ENCODE measurements at places on chromosomes 2 and 18.

DNA sequence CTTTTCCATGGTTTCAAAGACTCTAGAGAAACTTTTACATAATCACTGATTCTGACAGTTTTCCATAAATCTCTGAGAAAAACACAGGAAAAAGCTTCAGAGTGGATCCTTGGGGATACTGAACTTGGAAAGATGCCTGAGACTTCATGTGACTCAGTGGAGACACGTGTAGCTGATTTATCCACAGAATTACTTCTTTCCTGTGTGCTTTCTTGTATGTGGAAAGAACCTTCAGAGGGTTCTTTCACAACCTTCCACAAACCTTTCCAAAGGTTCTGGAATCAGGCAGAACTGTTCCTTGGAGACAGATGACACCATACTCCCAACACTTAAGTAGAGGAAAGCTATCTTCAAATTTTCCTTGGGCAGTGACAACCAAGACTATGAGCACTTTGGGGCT is 207.2 kb downstream of the RND3 start:
- DNase-seq, result no peak

DNA sequence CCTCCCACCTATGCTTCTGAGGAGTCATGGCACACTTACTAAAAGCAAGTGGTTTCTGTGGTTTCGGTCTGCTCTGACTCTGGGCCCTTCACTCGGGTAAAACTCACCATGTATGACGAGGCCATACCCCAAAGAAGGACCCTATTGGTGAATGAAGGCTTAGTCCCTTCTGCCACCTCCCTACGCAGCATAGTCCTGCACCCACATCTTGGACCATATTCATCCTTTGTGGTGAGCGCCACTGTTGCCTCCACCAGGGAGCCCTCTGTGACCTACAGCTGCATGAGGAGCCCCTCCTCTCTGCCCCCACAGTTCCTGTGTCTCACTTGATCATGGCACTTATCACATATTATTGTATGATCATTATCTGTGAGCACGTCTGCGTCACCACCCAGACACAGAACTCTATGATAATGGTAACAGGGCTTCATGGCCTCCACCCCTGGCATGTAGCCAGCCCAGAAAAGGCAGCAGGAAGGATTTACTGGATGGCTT is 113.3 kb downstream of the TFCP2L1 start:
- DNase-seq, result no peak

DNA sequence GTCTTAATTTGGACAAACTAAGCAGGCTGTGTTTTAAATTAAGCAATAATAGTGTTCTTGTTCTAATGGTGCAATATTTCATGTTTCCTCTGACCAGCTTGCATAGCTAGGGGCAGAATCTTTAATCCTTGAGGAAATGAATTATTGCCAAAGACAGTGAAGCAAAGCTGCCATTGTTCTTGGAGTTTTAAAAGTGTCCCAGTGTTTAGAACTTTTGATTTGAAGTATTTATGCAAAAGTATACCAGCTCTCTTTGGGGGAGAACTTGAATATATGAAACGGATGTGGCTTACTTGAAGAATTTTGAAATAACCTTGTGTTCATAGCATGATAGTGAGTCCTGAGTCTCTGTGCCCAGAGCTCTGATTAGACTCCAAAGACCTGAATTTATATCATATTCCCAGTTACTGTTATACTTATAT is 33.4 kb downstream of the ITGA6 start:
- no peak for DNase-seq

DNA sequence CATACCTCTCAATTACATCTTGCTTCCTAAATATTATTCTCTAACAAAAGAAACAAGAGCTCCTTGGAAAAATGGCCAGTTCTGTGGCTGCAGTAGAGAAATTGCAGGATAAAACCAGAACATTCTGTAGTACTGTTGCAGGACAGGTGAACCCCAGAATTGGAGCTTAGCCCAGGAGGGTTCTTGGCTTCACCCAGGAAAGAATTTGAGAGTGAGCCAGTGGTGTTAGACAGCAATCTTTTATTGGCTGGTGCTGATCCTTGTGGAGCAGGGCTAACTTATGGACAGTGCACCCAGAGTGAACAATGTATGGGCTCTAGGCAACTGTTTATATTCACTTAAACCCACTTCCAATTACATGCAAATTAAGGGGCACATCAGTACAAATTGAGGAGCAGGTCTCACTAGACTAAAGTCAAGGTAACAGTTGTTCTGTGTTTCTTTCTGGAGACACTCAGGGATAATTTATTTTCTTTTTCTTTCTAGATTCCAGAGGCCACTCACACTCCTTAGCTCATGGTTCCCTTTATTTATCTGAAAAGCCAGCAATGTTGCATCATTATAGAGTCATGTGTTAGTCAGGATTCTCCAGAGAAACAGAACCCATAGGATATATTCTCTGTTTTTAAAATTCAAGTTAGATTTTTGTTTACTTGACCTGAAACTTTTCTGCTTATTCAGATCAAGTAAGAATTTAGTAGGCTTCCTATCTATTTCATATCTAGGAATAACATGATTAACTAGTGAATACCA is 348.1 kb downstream of the CCDC85A start:
- DNase-seq, result no peak

DNA sequence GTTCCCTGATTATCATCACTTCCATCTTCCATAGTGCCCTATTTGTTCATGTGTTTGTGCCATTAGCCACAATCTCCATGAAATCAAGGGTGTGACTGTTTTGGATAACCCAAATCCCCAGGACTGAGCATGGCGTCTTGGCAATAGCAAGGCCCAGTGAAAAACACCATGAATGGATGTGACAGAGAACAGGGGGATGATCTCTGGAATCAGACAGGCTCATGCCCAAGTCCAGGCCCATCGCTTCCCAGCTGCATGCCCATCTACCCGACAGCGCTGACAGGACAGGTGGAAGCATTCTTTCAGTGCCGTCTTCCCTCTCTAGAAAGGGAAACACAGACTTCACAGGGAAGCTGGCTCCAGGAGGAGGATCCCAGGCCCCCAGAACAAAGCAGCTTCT is 50.0 kb downstream of the HDLBP start:
- DNase-seq, result no peak

GRCh38 chr2:37857575-37858399 is 67.3 kb upstream of the RMDN2 start:
- no peak for DNase-seq

DNA sequence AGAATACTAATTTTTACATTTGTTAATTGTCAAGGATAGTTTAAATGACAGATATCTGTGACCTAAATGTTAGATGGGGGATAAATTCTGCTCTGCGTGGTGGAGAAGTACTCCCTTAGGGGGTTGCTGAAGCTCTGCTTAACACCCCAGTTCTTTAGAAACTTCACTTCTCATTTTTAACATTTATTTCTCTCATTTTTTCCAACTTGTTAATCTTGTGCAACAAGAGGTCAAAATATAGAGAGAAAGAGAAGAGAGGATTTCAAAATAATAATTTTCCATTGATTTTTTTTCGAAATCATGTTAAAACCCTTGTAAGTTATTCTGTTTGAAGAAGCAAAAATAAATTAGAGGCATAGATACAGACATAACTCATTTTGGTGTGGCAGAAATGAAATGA is 61.3 kb upstream of the SLC8A1 start:
- DNase-seq, result no peak

- DNase-seq, result peak; percentile 12
Measured at GRCh38 chr18:12253663-12254135, 462 bp upstream of the CIDEA start.

DNA sequence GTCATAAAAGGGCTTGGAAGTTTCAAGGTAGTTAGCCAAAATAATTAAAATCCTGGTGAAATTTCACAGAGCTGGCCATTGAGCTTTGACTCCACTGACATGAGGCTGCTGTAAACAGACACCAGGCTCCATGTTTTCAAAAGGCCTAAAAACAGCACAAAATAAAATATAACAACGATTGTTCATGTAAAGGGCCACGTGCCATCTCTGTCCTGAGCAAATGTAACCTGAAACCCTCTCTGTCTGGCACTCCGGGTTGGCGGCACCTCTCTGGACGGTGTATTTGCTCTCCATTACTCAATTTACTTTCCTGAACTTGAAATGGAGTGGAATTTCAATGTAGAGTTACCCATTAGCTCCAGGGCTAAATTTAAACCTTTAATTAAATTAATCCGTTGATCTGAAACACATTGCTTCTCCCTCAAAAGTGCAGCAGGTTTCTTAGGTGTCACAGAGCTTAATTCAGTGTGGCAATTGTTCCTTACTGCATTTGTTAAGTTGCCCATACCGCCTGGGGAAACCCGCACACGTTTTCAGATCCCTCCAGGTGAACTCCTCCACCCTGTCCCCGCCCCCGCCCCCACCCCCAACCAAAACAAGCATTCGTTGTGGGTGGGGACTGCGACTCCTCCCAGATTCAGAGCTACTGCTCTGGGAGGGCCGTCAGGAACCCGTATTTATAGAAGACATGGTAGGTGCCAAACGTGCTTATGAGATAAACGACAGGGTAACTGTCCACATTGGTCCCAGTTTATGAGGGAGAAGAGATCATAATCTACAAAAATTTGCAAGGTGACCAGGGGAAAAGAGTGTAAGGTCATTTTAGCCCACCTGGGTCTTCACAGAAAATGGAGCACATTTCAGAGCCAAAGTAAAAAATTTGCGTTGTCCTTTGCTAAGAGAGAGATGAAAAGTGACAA is 1.2 kb upstream of the CABLES1 start:
- DNase-seq, result peak; percentile 81

DNA sequence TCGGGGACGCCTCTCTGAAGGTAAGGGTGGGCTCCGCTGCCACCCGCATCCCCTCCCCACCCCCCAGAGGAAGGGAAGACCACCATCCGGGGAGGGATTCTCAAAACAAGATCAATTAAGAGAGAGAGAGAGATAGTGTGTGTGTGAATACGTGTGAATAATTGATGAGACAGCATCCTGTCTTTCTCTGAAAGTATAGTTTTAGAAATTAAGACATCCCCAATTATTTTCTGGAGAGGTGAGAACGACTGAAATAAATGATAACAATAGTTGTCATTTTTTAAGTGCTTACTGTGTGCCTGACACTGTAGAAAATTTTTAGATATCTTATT is 751 bp downstream of the IL18R1 start:
- DNase-seq, result no peak

- DNase-seq, result no peak
Measured at GRCh38 chr18:3706279-3707097, 256.5 kb downstream of the TGIF1 start.

DNA sequence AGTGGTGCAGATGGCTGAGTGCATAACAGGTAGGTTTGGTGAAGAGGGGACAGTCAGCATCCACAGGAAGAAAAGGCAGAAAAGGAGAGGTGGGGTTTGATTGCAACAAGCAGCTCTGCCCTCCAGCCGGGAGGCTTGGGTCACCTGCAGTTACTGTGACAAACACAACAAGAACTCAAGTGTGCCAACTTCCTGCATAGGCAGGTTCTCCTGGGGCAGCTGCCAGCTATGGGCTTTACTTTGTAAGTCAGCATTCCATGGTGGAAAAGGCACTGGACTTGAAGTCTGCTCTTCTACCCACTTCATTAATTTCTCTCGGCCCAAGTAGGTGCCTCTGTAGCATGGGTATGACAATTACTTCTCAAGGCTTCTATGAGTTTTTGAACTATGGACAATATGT is 98.9 kb downstream of the MYT1L start:
- peak; percentile 79 for DNase-seq

DNA sequence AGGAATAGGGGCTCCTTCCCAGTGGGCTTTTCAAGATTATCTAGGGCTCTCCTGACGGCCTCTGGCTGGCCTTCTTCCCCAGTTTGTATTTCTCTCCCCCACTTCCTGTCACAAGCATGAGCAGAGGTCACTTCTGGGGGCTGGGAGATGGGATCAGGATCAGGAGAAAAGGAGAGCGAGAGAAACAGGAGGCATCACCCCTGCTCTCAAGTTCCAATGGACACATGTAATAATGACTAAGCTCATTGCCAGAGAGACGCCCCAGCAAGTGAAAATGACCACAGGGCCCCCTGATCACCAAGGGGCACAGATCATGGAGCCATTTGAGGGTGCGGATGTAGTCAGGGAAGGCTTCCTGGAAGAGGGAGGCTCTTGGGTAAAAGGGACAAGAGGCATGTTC is 92.1 kb downstream of the SMAD7 start:
- no peak for DNase-seq

DNA sequence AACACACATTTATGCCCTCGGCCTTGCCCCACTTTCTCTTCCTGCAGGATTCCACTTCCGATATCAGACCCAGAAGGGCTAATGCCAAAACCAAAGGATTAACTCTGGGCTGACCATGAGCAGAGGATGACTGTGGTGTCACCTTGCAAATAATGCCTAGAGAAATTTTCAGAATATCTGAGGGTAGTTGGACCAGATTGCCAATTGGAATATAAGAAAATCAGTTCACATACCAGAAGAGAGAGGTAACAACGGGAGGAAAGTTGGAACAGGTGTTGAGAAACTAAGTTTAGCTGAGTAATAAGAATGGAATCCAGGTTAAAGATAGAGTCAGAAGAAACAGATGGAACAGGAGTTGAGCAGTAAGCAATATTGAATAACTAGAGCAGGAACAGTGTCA is 232.7 kb upstream of the UBE2E3 start:
- DNase-seq, result no peak

DNA sequence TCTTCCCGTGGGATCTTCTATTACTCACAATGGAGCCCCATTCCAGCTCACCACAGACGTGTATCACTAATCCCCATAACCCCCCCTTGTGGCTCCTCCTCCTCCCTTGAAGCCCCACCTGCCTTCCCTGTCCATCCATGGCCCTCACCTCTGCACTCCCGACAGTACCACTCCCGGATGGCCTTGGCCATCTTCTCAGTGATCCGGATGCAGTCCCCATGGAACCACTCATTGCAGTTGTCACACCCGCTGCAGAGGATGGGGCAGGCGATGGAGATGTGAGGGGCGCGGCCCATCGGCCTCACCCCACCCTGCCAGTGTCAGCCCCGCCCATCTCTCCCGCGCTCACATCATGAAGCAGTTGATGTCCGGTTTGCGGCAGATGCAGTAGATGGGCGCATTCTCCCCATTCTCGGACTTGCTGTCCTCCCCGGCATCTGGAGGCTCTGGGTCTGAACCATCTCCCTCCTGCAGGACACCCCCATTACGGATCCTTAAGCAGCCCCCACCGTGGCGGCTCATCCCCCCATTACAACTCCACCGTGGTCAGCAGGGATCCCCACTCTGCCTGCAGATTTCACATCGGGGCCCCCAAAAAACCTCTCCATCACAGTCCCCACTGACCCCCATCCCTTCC is 983 bp downstream of the CXXC1 start:
- DNase-seq, result peak; percentile 28

- no peak for DNase-seq
Measured at GRCh38 chr2:158104903-158105302, 3.2 kb downstream of the UPP2 start.

DNA sequence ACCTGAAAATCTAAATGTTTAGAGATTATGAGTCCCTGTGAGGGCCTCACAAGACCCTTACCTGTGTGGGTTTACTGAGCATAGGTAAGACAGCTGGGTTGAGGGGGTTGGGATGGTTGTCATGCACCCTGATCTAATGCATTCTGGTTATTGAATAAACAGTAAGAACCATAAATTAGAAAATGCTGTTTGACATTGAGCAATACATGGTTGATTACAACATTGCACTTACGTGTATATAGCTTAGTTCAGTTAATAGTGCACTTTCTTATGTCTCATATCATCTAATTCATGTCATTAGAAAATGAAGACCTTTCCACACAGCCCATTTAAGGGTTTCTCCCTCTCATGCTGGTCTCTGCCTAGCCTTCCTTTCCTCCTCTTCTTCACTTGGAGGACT is 253.5 kb upstream of the ATP5MC3 start:
- DNase-seq, result no peak

All from NCI-H510A (cell line).